ELF-1 (cell line): ENCODE measurements at places on chromosomes 6 and 20.

DNA sequence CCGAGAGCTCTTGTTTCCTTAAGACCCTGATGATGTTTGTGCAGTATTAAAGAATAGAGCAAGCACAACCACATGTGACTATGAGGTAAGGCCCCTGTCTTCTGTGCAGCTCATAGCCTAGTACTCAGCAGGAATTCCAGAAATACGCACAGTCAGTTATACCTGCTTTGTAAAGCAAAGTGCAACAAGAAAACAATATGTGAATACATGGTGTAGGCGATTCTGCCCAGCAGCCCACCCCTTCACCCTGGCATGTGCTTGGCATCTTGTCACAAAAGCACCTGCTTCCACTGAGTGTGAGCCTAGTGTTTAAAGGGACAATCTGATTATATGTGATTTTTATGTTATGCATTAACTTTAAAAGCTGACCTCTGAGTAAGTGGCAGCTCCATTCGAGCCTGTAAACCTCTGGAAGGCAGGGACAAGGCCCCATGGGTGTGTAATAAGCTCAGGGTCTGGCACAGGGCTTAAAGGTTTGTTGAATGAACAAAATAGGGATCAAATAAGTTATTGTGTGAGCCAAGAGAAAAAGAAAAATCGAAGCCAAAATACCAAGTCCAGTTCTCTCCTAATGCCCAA is 148.7 kb downstream of the DOK5 start:
- DNase-seq: no peak

GRCh38 chr20:11323816-11324215 is 593.9 kb upstream of the BTBD3 start:
- no peak for DNase-seq

DNA sequence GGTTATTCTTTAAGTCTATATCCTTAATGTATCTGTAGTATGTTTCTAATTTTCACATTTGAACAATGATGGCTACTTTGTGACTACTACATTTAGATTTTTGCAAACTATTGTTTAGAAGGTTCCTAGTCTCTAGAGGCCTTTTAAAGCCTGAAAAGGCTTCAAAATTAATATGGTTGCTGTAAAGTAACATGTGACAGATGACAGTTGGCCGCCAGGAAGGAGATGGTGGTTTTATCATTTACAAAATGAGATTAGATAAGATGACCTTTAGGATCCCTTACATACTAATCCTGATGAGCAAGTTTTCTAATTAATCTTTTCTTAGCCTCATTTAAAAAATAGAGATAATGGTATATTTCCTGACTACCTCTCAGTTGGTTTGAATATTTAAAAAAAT is 18.8 kb downstream of the SCAF8 start:
- DNase-seq: no peak

GRCh38 chr6:14313248-14313647 is 195.7 kb downstream of the CD83 start:
- DNase-seq: no peak

- no peak for DNase-seq
Observed at GRCh38 chr6:17707371-17707651, 586 bp upstream of the NUP153 start.

DNA sequence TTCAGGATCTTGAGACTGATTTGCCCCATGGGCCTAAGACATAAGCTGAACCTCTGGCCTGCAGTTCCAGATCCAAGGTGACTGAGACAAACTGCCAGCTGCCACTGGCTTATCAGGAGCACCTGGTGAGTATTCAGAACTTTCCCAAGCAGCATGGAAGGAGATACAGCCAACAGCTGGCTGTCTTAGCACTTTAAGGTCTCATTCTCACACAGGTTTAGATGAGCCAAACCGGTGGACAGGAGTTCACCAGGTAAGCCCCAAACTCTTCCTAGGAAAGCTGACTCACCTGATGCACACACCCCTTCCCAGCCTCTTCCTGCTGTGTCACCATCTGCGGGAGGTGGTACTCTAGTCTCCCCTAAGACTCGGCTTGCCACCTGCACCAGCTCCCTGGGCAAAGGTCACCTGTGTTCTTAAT is at the start of gene BANF2:
Gene BANF2, plus strand, starts transcription at position 36 of the 421 bp plus-strand sequence. CDS start 25,060 bp downstream, outside the sequence.
- no peak for DNase-seq

DNA sequence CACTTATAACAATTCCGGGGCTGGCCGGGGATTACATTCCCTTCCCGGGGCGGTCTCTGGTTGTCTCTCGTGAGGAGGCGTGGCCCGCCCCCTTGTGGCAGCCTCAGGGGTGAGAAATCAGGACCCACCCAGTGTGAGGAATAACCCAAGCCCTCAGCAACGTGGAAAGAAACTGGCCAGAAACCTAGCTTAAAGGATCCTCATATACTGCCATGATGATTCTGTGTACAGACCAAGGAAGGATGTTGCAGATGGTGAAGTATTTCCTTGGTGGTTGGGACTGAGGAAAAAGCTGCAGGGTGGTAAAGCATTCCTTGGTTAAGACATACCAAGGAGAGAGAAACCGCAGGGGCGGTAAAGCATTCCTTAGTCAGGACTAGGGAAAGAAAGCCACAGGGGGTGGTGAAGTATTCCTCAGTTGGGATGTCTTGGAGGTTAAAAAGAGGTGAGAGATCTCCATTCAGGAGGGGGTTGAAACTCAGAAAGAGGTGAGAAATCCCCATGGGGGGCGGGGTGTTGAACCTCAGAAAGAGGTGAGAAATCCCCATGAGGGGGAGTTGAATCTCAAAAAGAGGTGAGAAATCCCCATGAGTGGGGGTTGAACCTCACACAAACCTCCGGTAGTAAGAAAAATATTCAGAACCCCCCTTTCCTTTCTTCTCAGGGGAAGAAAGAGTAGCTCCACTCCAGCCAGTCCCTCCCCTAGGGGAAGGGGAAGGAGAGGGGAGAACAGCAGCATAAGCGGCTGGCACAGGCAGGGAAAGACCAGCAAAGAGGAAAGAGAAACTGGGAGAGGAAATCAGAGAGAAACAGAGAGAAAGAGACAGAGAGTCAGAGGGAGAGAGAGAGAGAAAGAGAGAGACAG is 238.1 kb downstream of the RNGTT start:
- peak; percentile 89 for DNase-seq

GRCh38 chr20:19774135-19774933 is 16.3 kb downstream of the RIN2 start:
- no peak for DNase-seq

DNA sequence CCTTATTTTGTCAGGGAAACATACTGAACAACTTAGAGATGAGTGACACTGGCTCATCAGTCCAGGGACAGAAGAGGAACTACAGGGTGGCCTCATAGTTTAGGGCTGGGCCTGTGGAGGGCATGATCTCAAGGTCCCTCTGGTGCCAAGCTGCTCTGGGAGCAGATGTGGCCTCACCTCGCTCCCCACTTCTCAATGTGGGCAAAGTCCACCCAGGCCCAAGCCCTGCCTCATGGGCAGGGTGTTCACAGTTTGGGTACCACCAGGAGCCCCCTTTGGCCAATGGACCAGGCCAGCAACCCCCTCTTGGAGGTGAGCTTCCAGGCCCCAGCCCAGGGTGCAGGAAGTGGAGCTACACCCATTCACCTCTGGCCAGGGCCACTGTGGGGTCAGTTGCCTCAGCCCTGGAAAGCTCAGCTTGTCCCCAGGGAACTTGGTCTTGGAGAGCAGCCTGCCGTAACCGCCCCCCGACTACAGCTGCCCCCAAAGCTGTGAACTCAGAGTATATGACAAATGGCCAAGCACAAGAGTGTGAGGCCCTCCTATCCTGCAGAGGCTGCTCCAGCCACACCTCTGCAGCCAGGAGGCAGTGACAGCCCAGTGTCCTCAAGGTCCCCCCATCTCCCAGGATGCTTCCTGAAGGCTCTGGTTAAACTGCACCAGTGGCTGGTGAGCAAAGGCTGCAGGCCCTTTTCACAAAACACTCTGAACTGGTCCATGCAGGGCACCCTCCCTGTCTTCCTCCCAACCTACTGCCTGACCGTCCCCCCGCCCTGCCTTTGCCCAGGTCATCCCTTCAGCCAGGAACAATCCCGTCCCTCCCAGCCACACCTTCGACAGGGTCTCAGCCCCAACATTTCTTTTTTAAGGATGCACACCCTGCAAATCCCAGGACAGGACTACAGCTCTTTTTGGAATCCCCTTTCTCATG is 3.6 kb downstream of the ADISSP start:
- DNase-seq: no peak

DNA sequence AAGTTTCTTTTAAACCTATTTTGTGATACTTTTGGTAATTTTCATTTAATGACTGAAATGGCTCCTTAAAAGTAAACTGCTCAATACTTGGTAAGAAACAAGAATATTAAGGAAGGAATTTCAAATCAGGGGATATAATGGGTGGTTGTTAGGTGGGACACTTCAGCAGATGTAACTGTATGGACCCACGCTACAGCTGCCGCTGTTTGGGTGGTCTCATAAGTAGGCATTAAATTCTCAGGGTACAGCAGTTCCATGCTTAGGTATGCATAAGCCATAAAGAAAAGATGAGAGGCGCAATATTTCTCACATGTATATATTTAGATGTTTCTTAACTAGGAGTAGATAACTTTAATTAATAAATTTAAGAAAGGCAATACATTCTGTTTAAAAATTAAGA is 35.0 kb downstream of the COL19A1 start:
- no peak for DNase-seq
